ENCODE measurements at places on chromosomes 5 and 9. TPM values are rescaled to one million over a fixed set of nuclear protein-coding genes. Genes with fewer than 3 reads are reported as not detected.

Gene SEC24A
- 8.5 TPM for total RNA-seq

Gene ENTPD2
- not detected for total RNA-seq

Gene FNBP1
- 18.4 TPM for total RNA-seq

Gene PROP1
- total RNA-seq: not detected

GRCh38 chr9:130090915-130091314 is 37.2 kb downstream of the GPR107 start:
- no peak for DNase-seq

GRCh38 chr9:127555840-127556820 is 55.9 kb upstream of the STXBP1 start:
- peak; percentile 98 for DNase-seq

DNA sequence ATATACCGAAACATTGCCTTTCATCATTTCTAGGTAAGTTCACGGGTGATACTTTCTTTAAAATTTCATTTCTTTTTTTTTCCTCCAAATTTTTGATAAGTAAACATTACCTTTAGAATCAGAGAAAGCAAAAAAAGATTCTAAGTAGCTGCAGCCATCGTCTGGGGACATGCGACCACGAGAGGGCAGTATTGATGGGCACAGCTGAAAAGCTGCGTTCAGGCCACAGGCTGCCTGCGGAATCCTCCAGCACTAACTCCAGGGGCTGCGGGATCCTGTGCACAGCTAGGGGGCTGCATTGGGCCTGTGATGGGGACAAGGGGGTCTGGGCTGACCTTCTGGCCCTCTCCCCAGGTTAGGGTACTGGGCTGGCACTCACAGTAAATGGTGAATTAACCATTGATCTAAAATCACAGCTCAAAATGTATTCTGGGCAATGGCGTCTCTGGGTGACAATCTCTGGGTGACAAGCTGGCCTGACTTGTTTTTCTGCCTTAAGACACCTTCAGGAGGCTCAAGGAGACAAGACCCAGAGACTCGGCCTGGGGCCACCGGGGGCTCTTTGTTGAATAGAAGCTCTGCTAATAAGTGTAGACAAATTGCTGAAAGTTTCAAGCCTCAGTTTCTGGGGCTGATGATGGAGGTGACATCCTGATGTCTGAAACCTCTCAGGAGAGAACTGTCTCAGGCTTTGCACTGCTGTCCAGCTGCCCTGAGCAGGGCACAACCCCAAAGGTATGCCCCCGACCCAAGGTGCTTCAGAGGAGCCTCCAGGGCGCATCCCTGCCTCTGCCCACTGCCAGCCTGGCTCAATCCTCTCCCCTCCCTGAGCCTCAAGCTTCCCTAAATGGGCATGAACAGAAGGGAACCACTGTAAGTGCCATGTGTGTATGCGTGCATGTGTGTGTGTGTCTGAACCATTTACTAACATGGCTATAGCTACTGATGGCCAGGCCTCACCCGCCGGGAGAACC is 44.3 kb upstream of the SARDH start:
- peak; percentile 39 for DNase-seq

DNA sequence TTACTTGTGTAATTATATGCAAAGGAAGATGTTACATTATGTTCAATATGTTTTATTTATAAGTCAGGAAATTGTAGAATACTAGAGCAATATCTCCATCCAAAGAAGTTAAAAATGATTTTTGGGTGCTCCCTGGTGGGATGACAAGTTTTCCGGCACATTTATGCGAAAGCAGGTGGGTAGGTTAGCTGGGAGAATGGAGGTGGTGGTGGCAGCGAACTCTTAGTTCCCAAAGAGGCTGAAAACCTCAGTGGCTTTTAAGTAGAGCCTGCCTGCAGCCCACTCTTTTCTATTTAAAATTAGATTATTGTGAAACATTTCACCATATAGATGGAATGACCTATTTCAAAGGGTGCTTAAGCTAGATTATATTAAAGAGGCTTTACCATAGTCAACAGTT is 51.8 kb downstream of the ANKRD33B start:
- DNase-seq: no peak

DNA sequence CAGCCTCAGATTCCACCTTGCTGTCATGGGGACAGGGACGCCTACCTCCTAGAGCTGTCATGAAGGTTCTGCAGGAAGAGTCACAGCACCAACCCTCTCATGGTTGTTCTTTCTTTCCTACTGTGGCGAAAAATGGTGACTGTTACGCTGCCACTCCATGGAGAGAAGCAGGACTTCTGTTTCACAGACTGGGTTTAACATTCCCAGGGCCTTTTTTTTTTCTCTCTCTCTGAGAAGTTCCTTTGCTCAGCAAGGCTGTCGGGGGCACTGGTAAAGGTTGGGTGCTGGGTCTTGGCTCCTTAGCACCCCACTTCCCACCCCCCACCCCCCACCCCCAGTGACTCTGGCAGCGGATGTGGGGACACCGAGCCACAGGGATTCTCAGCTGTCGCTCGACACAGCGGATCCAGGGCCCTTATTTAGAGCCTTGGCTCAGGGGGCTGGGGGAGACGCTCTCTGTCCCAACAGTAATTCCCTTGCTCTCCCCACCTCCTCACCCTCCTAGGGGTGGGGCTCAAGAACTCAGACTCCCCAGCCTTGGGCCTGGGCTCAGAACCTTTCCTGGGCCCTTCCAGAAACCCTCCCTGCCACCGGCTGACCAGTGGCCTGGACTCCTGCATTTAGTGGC is 34.4 kb downstream of the DUSP1 start:
- no peak for DNase-seq

DNA sequence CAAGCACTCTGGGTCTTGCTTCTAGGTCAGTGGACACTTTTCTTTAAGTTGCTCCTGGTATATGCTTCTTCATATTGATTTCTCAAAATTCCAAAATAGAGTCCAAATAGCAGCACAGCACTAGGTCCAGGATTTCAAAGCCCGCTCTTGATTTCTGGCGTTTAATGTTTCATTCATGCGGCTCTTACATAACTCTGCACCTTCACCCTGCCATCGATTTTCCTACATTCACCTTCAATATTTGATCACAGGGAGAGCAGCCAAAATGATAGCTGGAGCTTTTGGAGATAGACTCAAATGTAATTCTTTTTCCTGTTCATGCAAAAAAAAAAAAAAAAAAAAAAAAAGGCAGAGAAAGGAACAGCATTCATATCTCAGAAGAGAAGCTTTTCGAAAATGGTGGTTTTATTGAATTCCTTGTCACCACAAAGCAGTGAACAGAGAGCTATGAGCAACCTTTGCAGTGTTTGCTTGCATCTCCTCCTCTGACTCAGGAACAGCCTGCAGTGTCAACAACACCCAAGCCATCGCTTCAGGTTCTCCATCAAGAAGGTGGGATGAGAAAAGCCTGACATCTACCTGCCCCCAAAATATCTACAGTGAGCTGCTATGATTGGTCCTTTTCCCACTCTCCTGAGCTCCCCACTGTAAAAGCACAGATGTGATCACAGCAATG is 97.8 kb downstream of the MED10 start:
- DNase-seq: no peak

GRCh38 chr9:36399980-36400331 is at the start of gene RNF38:
TSS of gene RNF38 (minus strand) at chr9:36400269. CDS start at chr9:36400108, 161 bp downstream.
- no peak for DNase-seq

DNA sequence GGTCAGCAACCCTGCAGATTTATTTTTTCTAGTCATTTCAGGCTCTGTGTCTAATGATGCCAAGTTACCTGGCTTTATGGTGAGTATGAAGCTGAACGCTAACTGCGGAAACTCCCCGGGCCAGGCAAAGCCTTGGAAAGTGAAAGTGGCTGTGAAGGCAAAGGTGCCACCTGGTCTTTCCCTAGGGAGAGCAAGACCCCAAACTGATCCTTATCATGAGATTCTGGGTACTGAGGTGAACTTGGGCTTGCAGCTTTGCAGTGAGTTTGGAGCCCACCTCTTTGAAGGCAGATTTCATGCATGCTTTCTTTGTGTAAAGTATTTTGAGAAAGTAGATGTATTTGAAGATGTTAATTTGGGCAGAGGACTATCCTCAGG is 63.3 kb downstream of the CARTPT start:
- DNase-seq: no peak

GRCh38 chr5:72507907-72508238 is 663 bp upstream of the ZNF366 start:
- no peak for DNase-seq

DNA sequence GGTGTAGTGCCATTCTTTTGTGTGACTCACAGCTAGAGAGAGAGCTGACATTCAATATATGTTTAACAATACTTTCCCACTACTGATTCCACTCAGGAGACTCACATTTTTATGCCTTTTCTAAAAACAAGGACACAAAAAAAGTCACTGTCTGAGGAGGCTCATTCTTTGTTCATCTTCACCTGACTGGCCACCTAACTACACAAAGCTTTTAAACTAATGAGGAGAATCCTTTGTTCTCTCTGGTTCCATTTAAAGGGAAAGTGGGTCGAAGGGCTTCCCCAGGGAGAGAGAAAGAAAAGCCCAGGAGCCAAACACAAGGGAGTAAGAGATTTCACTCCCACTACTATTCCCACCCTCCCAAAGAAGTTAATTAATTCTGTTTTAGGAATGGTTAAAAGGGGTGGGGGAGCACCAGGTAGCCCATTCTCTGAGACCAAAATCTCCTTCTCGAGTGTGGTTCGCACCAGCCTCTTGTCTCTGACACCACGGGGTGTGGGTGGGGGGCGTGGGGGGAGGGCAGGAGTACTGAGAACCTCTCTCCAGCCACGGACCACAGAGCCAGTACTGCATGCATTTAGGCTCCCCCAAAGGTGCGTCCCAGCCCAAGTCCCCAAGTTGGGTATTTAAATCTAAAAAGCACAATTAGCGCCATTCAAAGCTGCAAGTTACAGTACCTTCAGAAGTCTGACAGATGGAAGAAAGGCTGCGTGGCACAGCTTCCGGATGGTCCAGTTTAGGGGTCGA is 747 bp downstream of the TRPM3 start:
- DNase-seq: no peak

DNA sequence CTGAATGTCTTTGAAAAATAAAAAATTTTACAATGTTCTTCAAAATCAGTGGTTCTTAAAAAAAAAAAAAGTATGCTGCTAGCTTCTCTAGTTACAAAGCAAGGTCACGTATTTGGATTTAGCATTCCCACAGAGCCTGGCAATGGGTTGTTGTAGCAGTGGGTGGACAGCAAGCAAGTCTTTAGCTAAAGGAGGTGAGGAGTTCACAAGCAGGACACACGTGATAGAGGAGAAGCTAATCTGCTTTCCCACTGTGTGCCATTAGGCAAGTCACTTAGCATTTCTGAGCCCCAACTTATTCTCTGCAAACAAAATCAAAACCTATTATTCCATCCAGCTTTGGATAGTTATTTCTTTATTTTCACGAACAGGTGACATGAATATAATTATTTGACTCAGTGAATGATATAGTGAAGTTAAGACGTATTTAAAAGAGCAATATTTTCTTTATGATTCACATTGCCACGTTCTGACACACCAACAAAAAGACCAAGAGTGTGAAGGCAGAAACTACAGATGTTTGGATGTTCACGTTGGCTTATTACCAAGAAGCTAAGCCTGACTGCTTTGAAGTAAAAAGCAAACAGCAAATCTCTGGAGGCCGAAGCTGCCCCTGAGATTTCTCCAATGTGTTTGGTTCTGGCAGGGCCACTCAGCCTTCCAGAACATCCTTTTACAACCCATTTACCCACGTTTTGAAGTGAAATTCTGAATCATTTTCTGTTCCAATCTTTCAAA is 612.1 kb upstream of the CDH6 start:
- peak; percentile 8 for DNase-seq

DNA sequence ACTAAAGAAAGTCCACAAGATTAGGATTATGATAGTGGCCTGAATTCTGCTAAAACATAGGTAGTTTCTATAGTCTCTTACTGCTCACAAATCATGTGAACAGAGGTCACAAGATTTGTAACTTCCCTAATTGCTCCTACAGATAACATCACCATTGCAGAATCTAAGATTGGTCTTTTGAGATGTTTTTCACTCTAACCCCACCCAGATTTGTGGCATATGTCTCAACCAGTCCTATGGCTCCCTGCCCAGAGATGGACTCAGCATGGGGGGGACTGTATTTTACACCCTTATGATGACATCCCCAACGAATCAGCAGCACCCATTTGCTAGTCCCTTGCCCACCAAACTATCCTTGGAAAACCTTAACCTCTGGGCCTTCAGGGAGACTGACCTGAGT is 1046.2 kb downstream of the CDH12 start:
- DNase-seq: peak; percentile 82

DNA sequence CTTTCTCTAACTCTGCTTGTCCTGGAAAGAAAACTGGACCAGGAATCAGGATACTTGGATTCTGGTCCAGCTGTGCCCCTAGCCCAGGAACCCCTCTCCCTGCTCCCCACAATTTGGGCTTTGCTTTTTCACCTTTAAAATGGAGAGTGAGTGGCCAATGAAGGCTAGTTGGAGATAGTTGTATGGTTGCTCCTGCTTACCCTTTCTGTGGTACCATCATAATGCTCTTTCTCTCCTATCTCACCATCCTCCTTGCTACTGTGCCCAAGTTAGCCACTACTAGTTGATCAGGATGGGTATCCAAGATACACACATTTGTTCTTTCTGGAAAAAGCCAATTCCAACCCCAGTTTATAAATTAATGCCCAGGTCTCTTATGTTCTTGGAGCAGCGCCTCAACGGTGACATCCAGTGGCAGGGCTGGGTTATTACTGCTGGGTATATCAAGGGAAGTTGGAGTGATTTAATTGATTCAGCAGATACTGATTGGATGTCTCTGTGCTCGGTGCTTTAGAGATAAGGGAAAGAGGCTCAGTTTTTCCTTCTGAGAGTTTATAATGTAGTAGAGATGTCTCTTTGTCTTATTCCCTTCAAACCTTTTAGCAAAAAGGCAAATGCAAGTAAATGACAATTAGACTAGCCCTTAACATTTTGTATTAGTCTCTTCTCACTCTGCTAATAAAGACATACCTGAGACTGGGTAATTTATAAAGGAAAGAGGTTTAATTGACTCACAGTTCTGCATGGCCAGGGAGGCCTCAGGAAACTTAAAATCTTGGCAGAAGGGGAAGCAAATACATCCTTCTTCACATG is 38.5 kb downstream of the FAXDC2 start:
- DNase-seq: peak; percentile 53

GRCh38 chr9:95035846-95036245 is 281.7 kb downstream of the FANCC start:
- DNase-seq: no peak

DNA sequence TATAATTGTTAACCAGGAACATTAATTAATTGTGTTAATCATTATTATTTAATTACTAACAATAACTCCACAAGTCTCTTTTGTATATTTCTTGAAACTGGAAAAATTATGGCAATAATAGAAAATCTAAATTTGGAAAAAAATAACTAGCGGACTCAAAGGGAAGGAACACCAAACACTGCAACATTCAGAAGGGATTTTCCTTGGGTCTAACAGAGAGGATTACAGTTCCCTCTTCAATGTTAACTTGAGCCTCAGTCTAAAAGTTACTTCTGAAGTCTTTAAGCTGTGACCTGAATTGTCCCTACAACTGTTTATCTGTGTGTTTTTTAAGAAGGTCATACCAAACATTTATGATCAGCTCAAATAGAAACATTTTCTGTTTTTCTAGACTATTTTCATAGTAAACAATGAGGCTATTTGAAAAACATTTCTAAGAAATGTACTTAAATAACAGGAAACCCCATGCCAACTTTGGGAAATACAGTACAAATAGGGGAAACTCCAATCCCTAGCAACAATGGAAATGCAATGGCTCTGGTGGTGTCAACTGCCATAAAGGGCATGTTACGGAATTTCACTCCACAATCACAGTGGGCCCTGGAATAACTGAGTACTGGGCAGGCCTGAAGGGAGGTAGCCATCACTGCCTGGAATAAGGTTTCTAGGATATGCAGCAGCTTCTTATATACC is 61.2 kb downstream of the MCTP1 start:
- no peak for DNase-seq
